ELF-1 (cell line): ENCODE measurements at places on chromosomes 16 and 17.

GRCh38 chr17:1872976-1873375, 43.2 kb downstream of the RPA1 start:
- no peak for DNase-seq

DNA sequence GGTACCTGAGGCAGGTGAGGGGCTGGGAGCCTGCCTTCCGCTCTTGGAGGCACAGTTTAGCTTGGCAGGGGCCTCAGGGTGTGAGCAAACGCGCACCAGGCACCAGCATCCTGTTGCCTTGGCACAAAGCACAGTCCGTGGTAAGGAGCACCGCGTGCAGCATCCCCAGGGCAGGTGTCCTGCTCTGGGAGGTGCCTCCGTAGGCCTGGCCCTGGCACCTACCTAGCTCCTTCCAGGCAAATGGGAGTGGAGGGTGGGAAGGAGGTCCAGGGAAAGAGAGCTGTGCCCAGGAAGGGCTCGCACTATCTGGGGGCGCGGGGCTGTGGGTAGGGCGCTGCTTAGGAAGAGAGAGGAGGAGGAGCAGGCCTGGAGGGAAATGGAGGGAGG, 3.1 kb upstream of the GSE1 start:
- DNase-seq: peak; percentile 55

GRCh38 chr17:68937890-68938514, 17.2 kb downstream of the ABCA8 start:
- DNase-seq: no peak

- no peak for DNase-seq
These were observed 1.9 kb downstream of the MEAK7 start for GRCh38 chr16:84502581-84502980.

DNA sequence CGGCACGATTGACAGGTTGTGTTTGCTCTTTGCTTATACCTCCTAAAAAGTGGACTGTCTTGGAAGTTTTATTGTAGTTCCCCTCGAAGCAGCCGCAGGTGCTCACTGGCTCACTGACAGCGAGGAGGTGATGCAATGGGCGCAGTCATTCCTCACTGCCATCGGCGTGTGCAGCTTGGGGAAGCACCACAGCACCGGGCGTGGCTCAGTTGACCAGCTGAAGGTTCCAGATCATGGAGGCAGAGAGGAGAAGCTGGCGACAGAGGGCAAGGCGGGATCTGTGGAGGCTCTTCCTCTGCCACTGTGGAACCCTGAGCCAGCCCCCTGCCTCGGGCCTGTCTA, 72.1 kb upstream of the TNRC6C start:
- no peak for DNase-seq
